ENCODE measurements at places on chromosomes 3 and 15.

DNA sequence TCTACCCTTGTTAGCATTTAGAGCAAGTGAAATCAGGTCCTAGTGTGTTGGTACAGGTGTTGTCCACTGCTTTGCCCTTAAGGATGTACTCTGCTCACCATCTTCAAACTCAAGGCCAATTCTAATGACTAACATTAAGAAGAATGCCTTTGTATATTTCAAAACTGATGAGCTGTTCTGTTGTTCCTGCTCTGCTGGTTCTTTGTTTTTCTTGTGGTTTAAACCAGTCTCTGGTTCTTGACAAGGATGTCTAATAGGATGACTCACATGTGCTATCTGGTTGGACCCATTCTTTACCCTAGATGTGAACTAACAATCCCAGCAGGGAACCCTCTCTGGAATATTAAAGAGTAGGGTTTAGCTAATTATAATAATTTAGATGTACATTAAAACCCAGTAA is 17.3 kb downstream of the ABHD5 start:
- no peak for DNase-seq

DNA sequence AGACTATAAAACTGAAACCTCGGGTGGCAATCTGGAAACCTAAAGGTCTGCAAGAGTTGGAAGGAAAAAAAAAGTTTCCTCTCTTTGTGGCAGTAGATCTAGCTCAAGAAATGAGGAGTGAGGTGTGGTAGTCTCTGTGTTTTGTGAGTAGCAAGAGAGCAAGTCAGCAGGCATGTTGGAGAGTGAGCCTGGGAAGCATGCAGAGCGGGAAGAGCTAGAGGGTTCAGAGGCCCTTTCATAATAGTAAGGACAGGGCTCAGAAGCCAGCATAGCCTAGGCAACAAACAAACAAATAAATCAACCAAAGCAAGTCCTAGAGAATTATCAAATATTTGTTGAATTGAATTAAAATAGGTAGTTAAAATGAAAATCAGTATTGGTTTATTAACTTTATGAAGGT is 189.7 kb upstream of the CBLB start:
- no peak for DNase-seq

GRCh38 chr15:95758851-95759250 is 571.6 kb upstream of the NR2F2 start:
- no peak for DNase-seq

GRCh38 chr3:136617198-136617597 is 135.0 kb downstream of the STAG1 start:
- no peak for DNase-seq

DNA sequence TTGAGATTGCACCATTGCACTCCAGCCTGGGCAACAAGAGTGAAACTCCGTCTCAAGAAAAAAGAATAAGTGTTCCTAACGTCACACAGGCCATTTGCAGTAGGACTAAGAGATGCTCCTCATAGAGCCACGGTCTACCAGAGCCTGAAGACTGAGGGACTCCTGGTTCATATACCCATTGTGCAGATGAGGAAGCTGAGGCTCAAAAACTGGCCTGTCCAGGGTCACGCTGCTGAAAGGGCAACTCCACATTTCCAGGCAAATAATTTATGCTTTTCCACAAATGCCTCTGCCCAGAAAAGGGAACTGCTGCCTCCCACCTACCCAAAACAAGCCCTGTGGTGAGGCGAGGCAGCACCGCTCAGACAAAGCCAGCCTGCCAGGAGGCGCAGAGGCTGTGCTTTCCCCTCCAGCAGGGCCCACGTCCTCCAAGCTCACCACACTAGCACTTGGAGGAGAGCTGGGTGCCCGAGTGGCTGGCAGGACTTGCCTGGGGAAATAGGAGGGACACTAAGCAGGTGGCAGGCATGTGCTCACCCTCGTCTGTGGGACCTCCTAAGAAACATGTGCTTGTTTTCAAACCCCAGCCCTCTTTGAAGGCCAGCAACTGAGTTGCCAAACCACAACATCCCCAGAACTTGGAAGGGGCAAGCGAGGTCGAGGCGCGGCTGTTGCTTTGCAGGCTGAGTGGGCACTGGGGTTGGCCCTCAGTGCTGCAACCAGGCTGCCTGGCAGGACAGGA is 195.6 kb downstream of the XXYLT1 start:
- DNase-seq: no peak

- peak; percentile 78 for DNase-seq
Observed at GRCh38 chr3:42502429-42503250, at the start of gene VIPR1. TSS of gene VIPR1 (plus strand) at chr3:42502643. CDS start at chr3:42502736, 93 bp downstream.

- DNase-seq: no peak
Observed at GRCh38 chr15:95887666-95888390, 442.7 kb upstream of the NR2F2 start.

DNA sequence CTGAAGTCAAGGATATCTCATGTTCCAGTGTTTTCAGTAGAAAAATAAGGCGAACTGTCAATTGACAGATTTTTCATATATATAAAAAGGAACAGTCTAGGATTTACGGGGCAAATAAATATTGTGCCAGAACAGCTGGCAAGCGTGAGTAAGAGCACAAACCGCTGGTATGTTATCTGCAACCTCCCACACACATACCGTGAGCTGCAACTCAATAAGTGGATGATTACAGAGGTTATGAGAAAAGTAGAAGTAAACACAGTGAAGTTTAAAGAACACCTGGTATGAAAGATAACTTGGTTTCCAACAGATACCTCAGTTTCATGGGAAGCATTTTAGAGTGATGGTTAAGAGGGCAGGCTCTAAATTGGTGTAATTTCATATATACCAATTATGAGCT is 733.4 kb downstream of the TUSC7 start:
- no peak for DNase-seq

DNA sequence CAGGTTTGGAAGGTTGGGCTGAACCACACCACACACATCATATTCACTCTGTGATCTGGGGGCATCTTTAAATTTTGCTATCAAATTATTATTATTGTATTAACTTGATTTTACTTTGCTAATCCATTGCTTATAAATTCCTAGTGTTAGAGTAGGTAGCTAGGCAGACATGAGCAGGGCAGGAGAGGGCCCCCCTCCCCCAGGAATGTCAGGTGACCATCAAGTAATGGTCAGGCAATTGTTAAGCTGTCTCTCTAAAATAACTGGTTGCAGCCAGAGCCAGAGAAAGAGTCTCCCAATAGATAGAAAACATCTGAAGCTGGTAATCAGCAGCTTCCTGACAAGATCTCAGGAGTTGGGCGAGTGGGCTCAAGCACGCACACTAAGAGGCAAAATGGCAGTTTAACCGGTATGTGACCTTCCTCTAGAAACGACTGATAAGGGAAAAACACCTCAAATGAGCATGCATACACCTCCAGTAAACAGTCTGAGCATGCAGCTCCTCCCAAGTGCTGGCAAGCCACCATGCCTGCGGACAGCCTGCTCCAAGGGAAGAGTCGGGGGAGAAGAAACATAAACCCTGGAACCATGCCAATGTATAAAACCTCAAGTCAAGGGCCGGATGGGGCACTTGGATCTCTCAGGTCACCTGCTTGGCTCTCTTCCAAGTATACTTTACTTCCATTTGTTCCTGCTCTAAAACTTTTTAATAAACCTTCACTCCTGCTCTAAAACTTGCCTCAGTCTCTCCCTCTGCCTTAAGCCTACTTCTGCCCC is 3.1 kb upstream of the CXCR6 start:
- no peak for DNase-seq

DNA sequence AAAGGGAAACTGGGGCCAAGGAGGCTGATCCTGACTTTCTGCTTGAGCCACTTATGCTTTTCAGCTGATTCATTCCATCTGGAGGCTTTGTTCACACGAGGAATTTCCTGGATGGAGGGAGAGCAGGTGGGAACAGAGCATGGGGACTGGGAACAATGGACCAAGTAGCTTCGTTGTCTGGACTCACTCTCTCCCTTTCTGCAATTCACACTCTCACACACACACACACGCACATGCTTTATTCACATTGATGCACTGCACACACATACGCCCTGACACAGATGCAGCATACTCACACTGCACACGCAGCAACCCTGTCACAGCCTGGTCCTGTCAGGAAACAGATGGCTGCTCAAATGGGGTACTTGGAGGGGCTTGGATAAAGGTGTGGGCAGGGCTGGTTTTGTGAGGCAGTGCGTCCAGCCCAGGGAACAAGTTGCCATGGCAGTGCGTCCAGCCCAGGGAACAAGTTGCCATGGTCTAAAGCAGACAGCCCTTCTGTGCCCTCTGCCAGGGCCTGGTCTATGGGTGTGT is 19.8 kb upstream of the CHCHD6 start:
- DNase-seq: no peak

- no peak for DNase-seq
Observed at GRCh38 chr3:37255990-37256308, 81.6 kb upstream of the LRRFIP2 start.

DNA sequence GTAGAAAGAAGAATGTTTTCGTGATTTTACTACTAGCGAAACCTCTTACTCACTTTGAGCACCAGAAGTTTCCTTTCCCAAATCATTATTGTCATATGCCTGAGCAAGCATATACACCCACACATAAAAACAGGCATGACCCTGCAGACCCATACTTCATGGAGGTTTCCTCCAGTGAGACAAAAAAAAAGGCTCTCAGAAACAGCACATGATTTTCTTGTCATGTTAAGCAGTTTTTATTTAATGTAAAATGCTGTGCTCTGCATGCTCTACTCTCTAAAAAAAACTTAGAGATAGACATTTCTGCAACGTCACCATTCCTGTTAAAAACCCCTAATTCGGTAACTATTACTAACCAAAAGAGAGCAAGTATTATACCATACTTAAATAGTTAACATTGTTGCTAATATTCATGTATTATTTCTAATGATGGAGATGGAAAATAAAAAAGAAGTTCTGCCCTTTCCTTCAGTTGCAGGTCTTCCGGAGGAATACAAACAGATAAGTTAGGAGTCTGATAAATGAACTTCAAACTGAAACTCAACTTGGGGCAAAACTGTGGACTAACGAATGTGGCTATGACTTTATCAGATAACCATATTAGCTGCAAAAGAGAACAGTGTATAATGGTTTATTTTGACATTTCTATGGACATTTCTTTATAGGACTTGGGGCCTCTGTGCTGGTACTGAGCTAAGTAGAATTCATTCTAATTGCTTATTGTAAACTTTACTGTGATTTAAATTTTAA is 15.9 kb downstream of the CD200R1 start:
- no peak for DNase-seq

DNA sequence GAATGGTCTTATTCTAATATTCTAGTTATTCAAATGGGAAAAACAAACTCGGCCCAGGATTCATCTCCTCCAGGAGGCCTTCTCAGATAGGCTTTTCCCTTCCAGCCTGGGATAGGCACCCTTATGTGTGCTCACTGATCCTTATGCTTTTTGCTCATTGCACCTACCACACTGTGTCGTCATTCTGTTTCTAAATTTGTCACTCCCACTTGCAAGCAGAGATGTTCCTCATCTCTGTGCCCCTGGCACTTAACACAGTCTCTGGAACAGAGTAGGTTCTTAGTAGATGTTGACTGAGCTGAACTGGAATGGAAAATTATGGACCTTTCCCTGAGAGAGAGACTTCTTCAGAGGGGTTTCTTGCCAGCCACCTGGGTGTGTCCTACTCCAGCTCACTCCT is 18.7 kb upstream of the SPG11 start:
- no peak for DNase-seq

- DNase-seq: no peak
Observed at GRCh38 chr15:73931441-73931840, 5.2 kb downstream of the LOXL1 start.

DNA sequence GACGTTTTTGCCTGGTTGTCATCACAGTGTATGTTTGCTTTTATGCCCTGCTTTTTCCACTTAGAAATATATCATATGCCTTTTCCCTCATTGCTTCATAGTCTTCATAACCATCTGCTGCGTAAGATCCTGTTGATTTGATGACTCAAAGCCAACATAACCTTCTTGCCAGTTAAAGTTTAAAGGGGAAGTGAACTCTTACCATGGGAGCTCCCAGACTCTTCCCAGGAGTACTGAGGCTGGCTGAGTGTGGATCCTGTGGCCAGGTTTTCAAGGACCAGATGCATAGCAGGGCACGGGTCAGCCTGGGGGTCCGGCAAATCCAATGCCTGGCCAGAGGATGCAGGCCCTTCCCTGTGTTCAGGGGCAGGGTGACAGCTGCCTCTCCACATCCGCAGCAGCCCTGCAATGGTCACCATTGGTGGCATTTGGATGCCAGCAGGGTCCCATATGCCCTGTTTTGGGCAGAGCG is 42.0 kb upstream of the SACM1L start:
- DNase-seq: no peak

DNA sequence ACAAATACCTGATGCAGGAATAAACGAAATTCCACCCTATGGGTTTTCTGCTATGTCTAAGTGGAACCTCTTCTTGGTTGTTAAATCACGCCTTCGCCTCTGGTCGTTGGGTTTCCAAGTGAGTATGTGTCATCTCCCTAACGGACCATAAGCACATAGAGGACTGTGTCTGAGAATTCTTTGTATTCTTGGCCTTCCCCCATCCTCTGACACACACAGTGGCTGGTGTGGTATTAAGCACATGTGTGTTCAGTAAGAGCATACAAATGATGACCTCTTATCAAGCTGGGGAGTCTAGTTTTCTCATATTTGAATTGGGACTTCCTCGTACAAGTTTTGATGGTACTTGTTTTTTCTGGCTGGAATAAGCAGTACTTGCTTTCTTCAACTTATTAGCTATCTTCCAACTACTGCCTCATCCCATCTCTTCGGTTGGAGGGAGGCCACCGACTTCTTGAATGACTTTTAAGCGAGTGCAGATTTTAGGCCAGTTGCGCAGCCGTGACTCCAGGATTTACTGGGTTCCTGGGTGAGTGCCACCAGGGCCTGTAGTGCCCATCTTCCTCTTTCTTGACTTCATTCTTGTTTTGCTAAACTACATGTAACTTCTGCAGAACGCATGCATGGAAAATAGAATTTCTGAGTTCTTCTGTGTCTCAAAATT is 240.2 kb downstream of the ADAMTS17 start:
- DNase-seq: no peak

DNA sequence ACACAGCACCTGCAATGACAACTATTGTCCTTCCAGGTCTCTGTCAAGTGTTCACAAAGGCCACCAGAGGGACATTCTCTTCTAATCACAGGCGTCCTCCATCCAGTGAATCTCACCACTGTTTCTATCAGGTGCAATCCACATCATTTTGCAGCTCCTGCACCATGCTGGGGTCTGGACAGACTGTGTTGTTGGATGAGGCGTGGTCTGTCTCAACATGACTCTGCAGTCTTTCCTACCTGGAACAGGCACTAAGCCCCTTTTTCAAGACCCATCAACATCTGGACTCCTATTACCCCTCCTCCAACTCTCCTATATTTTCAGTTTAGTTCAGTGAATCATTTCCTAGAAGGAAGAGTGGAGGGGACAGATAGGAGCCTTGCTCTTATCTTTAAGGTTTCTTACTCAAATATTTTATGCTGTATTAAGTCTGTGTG is 31.5 kb upstream of the VEPH1 start:
- no peak for DNase-seq
